Erythroblast (primary cell): ENCODE measurements at places on chromosomes 2 and 18.

DNA sequence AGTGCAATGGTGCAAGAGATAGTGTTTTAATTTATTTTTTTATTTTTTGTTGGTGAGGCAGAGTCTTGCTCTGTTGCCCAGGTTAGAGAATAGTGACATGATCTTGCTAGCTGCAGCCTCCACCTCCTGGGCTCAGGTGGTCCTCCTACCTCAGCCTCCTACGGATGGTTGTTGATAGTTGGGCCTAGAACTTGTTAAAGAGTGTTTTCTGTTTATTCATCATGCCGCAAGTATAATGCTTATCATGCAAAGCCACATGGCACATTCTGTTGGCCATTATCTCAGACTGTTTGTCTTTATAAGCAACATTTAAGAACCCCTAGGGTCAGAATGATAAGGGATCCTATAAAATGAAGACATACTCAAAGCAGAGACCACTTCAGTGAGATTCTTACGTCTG lies 1.7 kb downstream of the UGGT1 start:
- peak; percentile 89 for DNase-seq

- DNase-seq, result no peak
Observed at GRCh38 chr2:205461678-205462665, 220.3 kb upstream of the NRP2 start.

DNA sequence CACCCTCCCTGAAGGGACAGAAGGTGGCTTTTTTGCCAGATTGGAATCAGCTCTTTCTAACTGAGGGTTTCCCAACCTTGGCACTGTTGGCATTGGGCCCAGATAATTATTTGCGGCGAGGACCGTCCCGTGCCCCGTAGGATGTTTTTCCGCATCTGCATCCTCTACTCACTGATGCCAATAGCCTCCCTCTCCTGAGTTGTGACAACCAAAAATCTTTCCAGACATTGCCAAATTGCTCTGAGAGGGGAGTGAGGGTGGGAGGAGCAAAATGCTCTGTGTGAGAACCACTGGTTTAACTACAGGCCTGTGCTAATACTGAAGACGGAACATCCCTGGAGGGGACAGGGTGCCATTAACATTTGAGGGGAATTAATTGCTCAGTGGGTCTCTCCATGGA lies 33.6 kb upstream of the GLI2 start:
- DNase-seq, result no peak

GRCh38 chr2:22124003-22124402 lies 1000.2 kb downstream of the TDRD15 start:
- no peak for DNase-seq

DNA sequence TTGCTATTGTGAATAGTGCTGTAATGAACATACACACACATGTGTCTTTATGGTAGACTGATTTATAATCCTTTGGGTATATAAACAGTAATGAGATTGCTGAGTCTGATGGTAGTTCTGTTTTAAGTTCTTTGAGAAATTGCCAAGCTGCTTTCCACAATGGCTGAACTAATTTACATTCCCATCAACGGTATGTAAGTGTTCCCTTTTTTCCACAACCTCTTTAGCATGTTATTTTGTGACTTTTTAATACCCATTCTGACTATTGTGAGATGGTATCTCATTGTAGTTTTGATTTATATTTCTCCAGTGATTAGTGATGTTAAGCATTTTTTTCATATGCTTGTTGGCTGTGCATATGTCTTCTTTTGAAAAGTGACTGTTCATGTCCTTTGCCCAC lies 86.7 kb downstream of the TTC27 start:
- no peak for DNase-seq

GRCh38 chr2:191318037-191318728 lies 73.0 kb downstream of the MYO1B start:
- DNase-seq, result no peak

GRCh38 chr2:4507661-4508060 lies 804.3 kb downstream of the DCDC2C start:
- no peak for DNase-seq

DNA sequence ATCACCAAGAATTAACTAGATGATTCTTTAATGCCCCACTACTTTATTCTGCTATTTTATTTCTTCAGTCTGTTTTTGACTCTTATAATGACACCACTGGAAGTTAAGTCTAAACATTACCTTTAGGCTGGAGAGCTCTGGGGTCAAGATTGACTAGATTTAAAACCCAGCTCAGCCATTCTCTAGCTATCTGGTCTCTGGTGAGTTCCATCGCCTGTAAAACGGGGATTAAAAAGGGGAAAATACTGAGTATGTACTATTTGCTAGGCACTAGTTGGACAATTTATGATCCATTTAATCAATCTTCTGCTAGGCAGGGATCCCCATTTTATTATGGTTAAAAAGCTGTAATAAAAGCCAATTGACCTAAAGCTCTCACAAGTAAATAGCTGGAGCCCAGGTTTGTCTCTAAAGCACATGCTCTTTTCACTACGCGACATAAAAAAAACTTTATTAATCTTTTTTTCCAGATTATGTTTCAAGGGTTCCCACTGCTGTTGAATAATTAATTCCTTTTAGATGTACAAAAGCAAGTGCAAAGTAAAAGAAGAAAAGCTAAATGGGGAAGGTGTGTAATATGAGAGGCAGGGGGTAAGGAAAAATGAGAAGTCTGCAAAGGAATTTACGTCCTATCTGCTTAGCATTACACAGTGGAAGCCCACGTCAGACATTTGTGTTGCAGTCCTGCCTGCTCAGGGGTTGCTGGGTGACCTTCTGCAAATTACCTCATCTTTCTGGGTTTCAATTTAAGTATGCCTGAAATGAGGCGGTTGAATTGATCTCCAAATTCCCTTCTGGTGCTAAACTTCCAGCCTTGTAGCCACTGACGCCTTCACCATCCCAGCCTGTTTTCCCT lies 918 bp upstream of the NABP1 start:
- DNase-seq, result peak; percentile 84

DNA sequence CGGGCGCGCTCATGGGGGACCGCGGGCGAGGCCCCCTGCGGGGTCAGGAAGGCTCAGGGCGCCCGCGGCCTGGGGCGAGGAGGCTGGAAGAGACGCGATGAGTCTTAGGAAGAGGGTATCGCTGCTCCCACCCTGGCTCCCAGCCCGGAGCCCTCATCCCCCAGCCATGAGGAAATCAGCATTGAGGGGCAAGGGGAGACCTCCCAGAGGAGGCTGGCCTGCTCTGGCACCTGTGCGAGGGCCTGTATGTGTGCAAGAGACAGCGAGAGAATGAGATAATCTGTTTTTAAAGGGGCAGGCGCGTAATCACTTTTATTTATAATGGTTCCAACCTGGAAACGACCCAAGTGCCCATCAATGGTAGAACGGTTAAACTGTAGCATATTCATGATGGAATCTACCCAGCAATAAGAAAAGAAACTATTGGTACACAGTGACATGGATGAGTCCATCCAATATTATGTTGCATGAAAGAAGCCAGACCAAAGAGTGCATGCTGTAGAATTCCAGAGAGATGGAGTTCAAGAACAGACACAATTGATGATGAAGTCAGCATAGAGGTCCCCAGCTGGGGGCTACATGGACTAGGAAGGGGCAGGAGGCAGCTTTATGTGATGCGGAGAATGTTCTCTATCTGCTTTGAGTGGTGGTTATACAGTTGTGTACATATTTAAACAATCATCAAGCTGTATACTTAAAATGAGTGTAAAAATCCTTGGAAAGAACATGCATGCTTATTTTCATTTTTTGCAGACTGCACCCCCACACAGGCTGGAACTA lies 14.4 kb downstream of the FBXO41 start:
- no peak for DNase-seq

DNA sequence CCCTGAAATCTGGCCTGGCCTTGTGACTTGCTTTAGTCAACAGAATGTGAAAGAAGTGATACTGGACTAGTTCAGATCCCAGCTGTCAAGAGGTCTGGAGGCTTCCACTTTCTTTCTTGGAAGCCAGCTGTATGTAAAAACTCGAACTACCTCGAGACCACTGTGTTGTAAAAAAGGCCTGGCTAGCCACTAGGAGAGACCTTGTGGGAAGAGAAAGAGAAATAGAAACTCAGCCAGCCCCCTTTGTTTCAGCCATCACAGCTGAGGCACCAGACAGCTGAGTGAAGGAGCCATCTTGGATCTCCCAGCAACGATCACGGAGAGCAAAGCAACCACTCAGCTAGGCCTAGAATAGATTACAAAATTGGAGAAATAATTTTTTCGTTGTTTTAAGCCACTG lies 324.9 kb upstream of the TCF4 start:
- no peak for DNase-seq

DNA sequence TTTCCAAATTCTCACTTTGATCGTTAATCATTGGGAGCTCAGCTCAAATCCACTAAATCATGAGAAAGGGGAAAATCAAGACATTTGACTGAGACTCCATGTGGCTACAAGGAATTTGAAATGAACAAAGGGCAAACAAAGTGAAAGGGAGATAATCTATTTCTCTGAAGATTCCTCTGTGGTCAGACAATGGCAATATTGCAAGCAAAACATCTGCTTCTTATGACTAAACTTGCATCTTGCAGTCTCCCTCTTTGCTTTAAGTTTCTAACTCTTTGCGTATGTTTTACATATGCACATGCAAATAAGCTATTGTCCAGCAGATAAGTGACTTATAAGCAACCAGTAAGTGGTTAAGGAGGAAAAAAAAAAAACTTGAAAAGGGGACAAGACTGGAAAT lies 299.1 kb upstream of the NXPH2 start:
- DNase-seq, result no peak

GRCh38 chr2:27720004-27720551 lies 51.4 kb upstream of the MRPL33 start:
- peak; percentile 55 for DNase-seq

DNA sequence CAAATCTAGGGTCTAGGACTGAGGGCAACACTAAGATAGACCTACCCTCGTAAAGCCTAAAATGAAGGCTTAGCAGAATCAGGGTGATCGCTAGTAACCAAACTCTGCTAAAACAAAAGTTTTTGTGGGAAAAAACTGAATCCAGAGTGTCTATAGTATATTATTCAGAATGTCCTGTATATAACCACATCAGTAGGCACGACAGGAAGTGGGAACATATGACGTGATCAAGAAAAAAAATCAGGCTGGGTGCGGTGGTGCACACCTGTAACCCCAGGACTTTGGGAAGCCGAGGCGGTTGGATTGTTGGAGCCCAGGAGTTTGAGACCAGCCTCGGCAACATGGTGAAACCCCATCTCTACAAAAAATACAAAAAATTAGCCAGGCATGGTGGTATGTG lies 106.1 kb downstream of the UGGT1 start:
- no peak for DNase-seq

- DNase-seq, result no peak
Observed at GRCh38 chr2:31384351-31384750, 30.2 kb downstream of the XDH start.

- no peak for DNase-seq
Observed at GRCh38 chr2:101473591-101473910, 1.4 kb downstream of the RFX8 start.

DNA sequence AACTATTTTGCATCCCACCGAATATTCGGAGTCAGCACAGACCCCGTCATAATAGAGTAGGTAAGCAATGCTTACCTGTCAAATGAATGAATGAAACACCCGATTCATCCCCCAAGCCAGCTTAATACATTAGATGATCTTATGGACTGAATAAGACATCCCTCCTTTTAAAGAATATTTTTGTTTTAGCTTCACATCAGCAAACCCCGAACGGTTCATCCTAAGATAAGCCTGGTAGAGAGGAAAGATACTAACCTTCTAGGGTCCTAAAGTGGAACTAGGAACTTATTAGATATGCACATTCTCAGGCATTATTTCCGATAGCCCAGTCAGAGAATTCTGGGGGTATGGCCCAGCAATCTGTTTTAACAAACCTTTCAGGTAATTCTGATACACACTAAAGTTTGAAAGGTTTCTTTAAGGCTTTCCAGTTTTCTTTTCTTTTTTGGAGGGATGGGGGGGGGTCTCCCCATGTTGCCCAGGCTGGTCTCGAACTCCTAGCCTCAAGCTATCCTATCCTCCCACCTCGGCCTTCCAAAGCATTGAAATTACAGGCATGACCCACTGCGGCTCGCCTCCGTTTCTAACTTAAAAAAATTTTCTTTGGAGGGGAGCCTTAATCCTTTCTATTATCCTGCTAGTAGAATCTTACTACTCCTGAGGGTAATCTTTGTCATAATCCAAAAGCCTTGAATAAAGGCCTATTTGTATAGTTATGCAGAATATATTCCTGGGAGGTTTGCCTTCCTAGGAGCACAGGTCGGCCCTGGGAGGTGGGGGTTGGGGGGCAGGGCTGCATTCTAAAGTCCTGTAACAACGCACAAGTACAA lies 1.0 kb upstream of the ACTR3 start:
- no peak for DNase-seq

- DNase-seq, result no peak
Observed at GRCh38 chr2:18475884-18476283, 84.6 kb downstream of the RDH14 start.

- DNase-seq, result no peak
Observed at GRCh38 chr2:122033778-122034177, 278.3 kb downstream of the TSN start.

DNA sequence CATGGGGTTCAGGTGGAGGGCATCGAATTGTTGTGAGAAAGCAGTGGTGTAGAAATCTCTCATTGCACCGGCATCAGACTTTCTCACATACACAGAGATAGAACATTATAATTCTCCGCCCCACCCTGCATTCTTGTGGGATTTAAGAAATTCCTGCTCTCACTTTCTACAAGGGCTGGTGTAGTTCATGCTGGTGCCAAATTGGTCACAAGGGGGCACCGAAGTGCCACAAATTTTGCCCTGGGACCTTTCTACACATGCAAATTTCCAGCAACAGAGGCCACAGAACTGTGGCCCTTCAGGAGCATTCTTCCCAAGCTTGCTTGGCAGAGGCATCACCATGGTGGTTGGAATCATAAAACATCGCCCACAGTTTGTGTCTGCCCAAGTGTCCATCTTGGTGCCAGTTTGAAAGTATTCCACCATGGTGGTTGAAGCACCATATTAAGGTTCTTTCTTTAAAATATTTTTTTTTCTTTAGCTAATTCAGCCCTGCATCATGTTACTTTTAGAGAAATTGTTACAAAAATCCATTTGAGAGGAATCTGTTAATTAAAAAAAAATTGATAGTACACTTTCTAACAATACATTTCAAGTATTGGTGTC lies 521.2 kb upstream of the FANCL start:
- DNase-seq, result peak; percentile 57

- peak; percentile 4 for DNase-seq
Observed at GRCh38 chr2:14907014-14907612, 274.6 kb downstream of the LRATD1 start.

DNA sequence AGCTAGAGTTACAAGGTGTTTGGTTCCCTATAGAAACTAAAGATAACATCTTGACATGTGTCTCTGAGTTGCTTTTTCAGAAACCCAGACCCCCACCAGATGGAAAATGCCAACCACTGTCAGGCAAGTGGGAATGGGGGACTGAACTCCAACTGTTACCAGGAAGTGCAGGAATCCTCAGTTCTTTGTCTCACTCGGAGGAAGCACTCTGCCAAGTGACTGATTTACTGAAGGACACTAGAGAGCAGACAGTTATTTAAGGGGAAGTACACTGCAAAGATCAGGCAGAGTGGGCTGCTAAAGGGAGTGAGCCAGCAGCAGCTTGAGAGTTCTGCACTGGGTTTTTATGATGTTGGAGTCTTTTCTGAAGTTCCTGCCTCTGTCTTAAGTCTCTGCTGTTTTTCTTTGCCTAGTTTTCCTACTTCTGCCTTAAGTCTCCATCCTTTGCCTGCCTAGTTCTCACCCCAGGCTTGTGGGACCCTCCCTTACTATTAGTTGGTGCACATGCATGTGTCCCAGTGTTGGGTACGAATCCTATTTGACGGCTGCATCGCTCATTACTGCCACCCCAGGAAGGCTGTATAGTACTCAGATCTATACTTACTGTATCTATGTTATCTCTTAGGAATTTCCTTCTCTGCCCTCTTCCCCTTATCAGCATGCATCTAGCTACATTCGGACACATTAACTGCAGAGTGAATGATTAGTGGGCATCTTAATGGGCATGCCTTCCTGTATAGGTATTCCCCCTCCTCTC lies 97.1 kb downstream of the TEX51 start:
- DNase-seq, result no peak
